ENCODE measurements at places on chromosomes 11 and 22.

- no peak for DNase-seq
Observed at GRCh38 chr11:46529095-46529905, 64.5 kb downstream of the AMBRA1 start.

- DNase-seq, result no peak
Observed at GRCh38 chr11:78954261-78954660, 379.6 kb upstream of the NARS2 start.

- no peak for DNase-seq
Observed at GRCh38 chr11:57228600-57228999, 8.4 kb downstream of the APLNR start.

DNA sequence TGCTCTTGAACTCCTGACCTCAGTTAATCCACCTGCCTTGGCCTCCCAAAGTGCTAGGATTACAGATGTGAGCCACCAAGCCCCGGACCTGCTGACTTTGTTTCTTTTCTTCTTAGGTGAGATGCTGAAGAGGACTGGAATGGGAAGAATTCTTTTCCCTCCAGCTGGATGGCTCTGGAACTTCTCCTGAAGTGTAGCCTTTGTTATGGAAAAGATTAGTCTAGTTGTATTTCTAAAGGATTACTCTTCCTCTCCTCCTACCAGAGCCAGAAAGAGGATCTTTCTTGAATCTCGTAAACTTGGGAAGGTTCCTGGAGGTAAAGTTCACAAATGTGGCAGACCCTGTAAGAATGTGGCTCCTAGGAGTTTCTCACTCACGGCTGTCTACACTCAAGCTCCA is 95.4 kb upstream of the LARGE1 start:
- no peak for DNase-seq

DNA sequence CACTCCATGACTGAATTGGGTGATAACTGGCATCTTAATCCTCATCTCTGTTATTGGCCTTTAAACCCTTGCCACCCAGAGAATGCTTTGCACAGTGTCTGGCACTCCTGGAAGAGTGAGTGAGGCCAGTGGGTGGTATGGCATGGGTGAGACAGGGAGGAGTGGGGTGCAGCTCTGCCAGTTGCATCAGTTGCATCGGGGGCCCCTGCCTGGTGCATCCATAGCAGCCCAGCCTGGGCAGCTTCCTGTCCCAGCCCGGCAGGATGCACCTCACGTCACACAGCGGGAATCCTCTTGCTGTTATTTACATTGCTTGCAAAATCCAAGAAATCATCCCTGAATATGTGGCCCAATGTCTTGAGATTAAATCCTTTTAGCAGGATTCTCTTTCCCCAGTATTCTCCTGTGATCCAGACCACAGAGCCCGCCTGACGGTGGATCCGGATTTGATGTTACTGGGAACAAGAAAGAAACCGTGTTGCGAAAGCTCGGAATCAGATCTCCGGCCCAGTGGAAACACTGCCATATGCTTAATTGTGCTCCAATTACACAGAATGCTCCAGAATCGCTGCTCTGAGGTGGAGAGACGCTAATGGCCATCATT is 37.6 kb upstream of the MN1 start:
- DNase-seq, result no peak

DNA sequence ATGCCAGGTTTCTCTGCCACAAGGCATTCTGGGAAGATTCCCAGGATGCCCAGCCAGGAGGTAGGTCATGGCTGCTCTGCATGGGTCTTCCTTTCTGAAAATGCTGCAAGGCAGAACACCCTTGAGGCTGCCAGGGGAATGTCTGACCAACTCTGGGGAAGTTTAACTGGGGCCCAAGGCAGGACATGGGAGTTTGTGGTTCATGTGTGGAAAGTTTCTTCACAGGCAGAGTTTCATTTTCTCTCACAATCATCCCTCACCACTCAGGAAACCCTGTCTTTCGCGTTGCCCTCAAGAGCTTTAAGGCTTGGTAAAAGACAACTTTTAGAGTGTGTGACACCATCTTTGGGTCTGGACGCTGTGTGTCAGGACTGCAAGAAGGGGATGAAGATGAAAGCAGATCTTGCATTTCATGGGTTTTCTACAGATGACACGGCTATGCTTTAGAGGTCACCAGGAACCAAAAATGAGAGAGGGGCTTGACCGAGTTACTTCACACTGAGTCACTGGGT is 133.5 kb downstream of the CD44 start:
- DNase-seq, result no peak

- no peak for DNase-seq
Observed at GRCh38 chr22:46537225-46537945, at the start of gene CELSR1. TSS of gene CELSR1 (minus strand) at chr22:46537620. CDS start at chr22:46537170, 450 bp downstream.

GRCh38 chr11:77136784-77137420 is 8.9 kb downstream of the MYO7A start:
- no peak for DNase-seq

DNA sequence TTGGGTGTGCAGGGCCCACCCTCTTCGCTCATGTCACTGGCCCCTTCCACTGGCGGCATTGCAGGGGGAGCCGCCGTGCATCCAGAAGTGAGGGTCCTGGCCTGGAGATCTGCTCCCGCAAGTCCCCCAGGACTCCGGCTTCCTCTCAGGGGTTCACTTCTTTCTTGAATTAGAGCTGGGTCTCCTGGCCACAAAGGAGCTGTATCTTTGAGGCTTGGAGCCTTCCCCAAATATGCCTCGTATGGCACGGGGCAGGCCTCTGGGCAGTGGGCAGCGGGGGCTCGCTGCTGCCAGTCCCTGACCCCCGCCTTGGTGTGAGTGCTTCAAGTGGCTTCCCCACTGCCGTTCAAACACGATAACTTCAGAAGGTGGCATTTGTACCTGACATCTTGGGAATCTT is 7.4 kb upstream of the IFITM3 start:
- no peak for DNase-seq

DNA sequence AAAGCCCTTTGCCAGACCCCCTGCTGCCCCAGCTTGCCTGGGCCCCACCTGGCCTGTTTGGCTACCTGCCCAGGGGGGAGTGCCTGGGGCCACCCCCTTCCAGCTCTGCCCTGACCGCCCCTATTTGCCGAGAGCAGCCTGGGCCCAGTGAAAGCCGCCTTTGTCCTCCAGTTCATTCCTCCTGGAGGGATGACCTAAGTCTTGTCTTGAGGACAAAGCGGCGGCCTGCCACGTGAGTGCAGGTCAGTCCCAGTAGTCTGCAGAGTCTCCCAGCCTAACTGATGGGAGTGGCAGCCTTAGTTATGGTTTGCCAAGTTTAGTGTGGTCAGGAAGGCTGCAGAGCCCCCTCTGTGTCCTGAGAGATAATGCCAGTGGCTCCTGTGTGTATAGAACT is 115.9 kb upstream of the CRYBB3 start:
- DNase-seq, result no peak

GRCh38 chr22:27164781-27165503 is 507.6 kb downstream of the MIAT start:
- no peak for DNase-seq

DNA sequence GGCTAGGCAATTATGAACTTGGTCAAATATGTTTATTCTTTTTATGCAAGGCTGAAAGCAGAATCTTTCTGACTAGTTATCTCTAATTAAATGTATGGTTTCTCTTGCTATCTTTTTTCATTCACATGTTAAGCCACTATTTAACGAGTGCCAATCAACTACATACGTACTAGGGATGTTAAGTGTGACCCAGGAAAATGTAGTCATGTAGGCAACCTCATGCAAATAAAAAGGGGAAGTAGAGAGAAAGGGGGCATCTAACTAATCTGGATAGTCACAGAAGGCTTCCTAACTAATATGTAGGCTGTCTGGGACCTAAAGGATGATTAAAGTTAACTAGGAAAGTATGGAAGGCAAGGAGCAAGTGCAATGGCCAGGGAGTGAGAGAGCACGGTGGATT is 23.5 kb downstream of the TBRG1 start:
- no peak for DNase-seq

GRCh38 chr11:60935676-60936442 is 11.6 kb downstream of the TMEM132A start:
- DNase-seq, result no peak

- DNase-seq, result no peak
Observed at GRCh38 chr11:38005597-38005996, 1407.6 kb upstream of the RAG2 start.

DNA sequence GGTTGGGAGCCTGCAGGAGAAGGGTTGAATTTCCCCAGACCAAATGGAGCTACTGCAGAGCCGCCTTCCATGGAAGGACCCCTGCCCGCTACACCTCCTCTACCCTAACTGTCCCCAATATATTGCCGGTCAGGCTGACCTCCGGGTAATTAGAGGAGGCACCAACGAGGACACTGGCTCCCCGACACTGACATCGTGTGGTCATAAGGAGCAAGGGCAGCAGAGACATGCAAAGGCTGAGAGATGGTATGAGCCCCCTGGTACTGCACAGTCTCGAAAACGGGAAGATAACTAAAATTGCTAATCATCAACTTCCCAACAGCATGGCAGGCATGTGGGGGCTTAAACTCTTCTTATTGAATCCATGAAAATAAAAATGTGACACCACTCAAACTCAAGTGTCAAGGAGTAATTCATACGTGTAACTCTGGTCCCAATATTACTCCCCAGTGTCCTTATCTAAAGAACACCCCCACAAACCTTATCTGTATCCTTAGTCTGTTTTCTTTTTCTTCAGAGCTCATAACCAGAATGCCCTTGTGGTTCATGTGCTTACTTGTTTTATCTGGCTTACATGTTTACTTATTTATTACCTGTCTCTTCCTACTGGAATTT is 4.4 kb downstream of the CAVIN3 start:
- DNase-seq, result no peak

GRCh38 chr22:26888887-26889286 is 231.5 kb downstream of the MIAT start:
- no peak for DNase-seq

DNA sequence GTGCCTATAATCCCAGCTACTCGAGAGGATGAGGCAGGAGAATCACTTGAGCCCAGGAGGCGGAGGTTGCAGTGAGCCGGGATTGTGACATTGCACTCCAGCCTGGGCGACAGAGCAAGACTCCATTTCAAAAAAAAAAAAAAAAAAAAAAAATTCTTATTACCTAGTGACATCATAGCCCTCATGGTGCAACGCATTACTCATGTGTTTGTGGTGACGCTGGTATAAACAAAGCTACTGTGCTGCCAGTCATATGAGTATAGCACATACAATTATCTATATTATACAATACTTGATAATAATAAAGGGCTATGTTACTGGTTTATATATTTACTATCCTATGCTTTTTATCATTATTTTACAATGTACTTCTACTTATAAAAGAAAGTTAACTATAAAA is 41.2 kb downstream of the OR2AT4 start:
- no peak for DNase-seq

DNA sequence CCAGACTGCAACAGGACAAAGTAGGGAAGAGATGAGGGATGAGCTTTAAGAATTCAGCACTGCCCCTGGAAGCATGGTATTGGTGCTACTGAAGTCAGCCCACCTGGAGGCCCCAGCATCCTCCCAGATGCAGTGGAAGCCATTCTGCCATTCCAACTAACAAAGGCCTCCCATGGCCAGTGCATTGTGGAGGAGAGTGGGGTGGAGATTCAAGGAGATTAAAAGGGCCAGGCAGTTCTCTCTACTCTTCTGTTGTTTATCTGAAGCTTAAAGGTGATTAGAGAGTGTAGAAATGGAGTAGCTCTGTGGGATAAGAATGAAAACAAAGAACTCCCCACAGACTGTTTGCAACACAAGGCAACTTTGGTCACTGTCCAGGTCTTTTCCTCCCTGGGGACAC is 24.1 kb upstream of the TSKU start:
- no peak for DNase-seq

- DNase-seq, result no peak
Observed at GRCh38 chr22:43844560-43845545, 17.5 kb downstream of the SULT4A1 start.

GRCh38 chr11:12200279-12200990 is 90.0 kb downstream of the MICAL2 start:
- DNase-seq, result no peak

GRCh38 chr22:40519948-40520331 is 116.6 kb downstream of the MRTFA start:
- no peak for DNase-seq

DNA sequence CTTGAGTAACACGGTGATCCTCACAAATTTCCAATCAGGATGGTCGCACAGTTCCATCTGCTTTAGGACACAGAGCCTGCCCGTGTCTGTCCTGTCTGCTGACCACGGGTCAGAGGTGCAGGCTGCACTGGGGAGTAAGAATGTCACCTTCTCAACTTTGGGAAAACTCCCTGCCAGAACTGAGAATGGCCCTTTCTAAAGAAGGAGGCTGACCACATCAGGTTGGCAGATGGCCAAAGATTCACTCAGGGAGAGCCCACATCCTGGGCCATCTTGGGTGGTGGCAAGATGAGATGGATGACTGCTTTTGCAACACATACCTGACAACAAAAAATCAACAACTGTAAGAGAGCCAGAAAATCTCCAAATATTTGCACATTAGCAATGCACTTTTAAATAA is 101.9 kb downstream of the IGLL1 start:
- DNase-seq, result no peak

- DNase-seq, result no peak
Observed at GRCh38 chr11:44559207-44559939, 6.1 kb upstream of the CD82 start.

- no peak for DNase-seq
Observed at GRCh38 chr11:86931548-86932258, 23.5 kb downstream of the FZD4 start.

- DNase-seq, result no peak
Observed at GRCh38 chr11:76371170-76371569, 9.8 kb downstream of the THAP12 start.

DNA sequence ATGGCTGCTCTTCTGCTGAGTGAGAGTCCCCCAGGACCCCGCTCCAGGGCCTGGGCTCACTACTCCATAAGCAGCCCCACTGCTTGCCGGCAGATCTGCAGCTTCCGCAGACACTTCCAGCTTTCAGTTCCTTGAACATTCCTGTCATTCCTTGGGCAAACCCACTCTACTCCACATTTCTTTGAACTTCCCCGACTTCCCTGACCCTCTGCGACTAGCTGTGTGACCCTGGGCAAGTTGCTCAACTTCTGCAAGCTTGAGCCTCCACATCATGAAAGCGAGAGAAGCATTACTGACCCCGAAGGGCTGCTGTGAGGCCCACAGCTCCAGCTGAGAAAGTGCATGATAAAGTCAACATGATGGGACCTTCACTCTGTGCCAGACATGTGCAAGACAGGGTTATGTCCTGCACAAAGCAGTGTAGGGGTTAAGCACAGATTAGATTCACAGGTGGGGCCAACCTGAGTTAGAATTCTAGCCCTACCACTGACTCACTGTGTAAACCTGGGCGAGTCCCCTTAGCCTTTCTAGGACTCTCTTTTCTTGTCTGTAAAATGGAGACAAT is 51.8 kb downstream of the THAP12 start:
- no peak for DNase-seq

DNA sequence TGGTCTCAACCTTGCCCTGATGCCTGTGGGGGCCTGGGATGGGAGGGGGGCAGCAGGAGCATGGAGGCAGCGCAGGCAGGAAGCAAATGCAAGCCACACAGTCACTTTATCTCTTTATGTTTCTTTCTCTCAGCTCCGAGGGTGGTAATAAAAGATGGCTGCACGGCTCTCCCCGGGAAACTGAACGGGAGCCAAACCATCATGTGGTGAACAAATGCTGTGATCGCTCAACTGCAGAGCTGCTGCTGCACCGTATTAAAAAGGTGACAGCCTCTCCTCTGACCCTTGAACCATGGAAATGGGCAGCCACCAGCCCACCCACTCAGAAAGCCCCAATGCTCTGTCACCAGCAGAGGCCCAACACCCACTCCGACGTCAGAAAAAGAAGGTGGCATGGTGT is 110.0 kb downstream of the TIMP3 start:
- no peak for DNase-seq

Measured in cortex of kidney (tissue), 1 donor.